ENCODE measurements at places on chromosomes 11 and 22. TPM values are rescaled to one million over a fixed set of nuclear protein-coding genes. Genes with fewer than 3 reads are reported as not detected.

Gene NRIP3
- 3.1 TPM for total RNA-seq

Gene TMEM41B
- 51.0 TPM for total RNA-seq

Gene ESAM
- total RNA-seq = 13.3 TPM

Gene NRGN
- 0.37 TPM for total RNA-seq

Gene SCARF2
- total RNA-seq = 10.4 TPM
